ENCODE measurements at places on chromosomes 12 and 14.
A peak's percentile ranks its signal among the peaks of the same experiment; 100 is the strongest.

DNA sequence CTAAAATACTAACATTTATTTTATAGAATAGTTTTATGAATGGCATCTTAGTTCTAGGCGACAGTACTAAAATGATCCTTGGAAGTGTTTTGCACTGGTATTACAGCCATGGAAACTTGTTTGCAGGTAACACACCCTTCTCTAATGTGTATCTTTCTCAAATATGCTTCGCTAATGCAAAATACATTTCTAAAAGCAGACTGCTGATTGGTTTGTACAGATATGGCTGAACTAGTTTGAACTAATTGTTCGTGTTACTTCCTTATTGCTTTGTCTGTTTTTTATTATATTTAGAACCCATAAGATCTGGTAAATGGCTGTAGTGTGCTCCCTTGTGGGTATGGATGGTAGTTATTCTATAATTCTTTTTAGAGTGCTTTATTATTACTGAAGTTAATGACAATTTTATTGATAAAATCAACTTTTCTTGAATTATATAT, 53.0 kb downstream of the ATF7IP start:
- DNase-seq = peak; percentile 21

DNA sequence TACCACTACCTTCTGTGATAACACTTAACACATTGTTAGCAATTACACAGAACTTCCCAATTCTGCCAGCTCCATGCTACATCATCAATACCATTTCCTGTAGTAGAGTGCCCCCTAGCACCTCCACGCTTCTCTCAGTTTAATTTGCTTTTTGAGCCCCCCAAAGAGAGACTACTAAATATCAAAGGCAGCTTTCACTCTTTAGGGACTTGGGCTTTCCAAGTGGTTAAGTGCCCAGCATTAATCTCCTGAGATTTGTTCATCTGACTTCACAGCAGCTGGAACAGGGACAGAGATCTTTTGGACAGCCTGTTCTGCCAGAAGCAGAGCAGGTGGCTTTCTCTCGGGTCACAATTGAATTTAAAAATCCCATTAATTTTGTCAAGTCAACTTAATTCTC, 954.9 kb downstream of the DIO2 start:
- DNase-seq = no peak

DNA sequence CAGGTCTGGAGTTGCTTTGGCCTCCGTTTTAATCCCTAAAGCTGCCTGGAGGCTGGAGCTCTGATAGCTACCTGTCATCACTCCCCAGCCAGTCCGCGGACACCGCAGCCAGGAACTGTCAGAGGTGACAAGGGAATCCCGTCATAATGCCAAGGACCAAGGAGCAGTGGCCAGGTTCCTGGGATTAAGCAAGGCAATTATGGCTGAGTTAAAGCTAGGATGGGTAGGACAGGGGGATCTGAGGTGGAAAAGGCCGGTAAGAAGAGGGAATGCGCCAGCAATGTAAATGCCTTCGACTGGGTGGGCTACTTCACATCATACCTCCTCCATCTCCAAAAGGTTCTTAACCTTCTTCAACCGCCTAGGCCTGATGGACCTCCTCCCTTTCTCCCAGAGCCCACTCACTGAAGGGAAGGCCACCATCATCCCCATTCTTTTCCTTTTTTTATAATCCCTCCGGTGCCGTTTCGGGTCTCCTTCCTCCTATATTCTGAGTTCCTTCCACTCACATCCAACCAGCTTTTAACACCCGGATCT, 1.9 kb downstream of the PPP1R3E start:
- DNase-seq = peak; percentile 37

DNA sequence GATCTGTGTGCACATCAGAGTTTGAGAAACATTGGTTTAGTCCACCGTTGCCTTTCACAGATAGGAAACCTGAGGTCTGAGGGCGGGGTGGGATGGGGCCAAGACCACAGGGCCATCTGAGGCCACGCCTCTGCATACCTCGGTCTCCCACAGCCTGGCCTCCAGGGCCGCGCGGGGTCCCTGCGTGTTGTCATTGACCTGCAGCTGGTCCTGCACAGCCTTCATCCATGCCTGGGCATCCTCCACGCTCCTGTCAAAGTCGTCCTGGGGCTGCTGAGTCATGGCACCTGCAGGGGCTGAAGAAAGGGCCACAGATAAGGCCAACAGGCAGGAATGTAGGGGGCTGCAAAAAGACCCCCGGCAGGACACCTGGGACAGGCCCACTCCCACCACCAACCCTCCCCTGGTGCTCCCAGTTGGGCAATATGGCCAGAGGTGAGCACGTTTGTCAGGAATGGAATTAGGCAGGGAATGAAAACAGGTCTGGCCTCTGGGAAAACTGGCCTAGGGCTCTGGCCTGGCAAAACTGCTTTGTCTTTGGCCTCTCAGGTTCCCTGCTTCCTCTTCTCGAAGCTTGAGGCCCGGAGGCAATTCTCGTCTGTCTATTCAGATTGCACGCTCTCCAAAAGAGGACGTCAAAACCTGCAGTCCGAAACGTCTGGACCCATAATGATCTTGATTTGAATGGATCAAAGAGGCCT, 40.8 kb downstream of the SYNE3 start:
- DNase-seq = no peak

DNA sequence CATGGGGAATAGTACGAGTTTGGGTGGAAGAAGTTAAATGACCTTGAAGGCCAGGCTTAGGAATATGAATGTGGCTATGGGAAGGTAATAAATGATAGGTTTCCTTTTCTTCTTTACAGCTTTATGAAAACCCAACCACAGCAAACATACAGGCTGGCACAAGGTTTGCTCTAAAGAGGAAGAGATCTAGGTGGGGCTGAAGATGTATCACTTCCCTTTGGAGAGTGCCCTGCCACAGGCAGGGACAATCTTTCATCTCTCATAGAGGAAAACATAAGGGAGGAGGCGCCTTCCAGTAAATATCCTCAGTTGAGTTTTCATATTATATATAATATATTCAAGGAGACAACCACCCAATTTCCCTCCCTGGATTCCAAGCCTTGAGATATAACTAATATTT, 72.9 kb upstream of the FRMD6 start:
- no peak for DNase-seq

GRCh38 chr12:43060742-43061141, 471.2 kb upstream of the PRICKLE1 start:
- no peak for DNase-seq

DNA sequence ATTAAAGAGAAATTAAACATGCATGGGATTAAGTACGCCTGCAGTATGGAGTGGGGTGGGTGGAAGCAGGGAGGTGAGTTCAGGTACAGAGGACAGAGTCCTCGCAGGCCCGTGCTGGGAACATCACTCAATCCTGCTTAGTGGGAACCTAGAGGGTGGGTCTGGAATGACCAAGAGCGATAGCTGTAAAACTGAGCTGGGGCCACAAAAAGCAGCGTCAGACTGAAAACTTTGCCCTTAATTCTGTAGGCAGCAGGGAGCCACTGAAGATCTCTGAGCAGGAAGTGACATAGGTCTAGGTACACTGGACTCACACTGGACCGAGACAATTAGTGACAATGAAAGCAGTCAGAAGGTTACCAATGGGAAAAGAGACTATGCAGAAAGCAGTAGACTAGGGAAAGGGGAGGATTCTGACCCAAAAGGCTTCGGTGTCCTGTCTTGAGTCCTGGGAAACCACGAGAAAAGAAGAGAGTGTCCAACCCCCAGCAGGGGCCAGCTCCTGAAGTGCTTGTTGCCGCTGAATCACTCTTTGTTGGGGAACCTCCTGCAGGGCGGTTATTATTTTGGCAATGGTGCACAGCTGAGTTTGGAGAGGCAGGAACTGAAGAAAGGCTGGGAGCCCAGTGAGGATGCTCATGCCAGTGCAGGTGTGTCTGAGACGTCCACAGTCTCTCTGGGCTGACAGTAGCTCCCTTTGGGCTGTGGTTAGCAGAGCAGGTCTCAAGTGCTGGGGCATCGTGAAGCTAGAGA, 97.4 kb downstream of the PLXNC1 start:
- no peak for DNase-seq

DNA sequence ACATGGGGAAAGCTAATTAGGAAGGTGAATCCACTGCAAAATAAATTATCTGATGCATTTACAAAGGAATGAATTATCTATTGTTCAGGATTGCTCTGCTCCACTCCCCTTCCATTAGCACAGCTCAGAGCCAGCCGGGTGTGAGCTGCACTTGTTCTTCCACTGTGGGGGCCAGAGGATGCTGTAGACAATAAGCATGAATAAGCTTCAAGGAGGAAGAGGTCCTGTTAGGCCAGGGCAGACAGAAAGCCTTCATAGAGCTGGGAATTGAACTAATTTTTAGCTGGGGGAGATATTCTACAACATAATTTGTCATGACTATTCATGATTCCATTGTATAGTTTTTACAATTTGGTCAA, 137.6 kb upstream of the MAX start:
- no peak for DNase-seq

DNA sequence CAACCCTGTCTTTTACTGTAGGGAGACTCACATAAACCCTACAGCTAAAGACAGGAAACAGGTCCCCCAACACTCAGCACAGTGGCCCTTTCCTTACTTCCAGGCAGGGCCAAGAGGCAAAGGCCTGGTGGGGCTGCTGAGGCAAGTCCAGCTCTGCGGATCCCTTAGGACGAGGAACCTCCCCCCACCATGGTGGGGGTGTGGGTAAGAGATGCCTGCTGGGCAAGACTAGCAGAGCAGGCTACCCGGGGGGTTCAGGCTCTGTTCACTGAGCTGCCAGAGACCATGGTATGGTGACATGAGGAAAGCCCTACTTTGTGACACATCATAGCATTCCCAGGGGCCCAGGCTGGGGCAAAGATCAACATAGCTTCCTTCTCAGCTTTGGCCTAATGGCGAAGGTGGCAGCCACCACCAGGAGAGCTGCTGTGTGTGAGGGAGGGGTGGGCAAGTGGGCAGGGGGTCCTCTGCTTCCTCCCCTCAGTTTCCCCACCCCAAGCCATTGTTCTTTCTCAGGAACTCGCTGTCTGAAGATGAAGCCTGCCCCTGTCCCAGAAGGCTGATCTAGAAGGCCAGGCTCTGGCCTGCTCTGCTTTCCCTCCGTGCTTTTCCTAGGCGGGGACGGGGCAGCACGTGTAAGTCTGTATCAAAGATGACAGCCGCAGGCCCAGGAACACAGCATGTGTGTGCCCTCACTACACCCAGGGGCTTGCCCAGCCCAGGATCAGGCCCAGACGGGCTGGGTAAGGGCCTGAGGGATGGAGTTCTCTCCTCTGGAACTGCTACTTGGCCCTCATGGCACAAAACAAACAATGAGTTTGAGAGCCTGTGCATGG, 10.1 kb upstream of the TINF2 start:
- DNase-seq = no peak

DNA sequence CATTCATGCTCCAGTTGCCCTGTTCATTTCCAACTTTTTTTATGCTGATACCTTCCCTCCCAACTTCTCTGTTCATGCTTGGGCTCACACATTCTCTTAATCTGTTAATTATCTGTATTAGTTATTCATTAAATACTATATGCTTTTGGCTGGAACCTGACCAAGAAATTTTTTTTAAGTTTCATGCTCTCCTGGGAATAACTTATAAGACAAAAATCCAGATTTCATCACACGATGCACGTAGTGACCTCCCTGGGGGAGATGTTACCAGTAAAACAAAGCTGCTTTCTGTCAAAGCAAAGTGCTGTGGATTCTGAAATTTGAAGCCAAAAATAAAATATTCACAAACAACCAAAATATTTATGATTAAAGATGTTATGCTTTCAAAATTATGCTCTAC, 215.0 kb upstream of the USP15 start:
- no peak for DNase-seq

- no peak for DNase-seq
Observed at GRCh38 chr14:31886156-31886835, 190.8 kb upstream of the ARHGAP5 start.

DNA sequence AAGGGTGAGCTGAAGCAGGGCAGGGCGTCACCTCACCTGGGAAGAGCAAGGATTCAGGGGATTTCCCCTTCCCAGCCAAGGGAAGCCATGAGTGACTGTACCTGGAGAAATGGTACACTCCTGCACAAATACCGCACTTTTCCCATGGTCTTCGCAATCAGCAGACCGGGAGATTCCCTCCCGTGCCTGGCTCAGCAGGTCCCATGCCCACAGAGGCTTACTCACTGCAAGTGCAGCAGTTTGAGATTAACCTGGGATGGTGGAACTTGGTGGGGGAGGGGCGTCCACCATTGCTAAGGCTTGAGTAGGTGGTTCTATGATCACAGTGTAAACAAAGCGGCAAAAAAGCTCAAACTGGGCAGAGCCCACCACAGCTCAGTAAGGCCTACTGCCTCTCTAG, 11.0 kb upstream of the DHRS4 start:
- no peak for DNase-seq

DNA sequence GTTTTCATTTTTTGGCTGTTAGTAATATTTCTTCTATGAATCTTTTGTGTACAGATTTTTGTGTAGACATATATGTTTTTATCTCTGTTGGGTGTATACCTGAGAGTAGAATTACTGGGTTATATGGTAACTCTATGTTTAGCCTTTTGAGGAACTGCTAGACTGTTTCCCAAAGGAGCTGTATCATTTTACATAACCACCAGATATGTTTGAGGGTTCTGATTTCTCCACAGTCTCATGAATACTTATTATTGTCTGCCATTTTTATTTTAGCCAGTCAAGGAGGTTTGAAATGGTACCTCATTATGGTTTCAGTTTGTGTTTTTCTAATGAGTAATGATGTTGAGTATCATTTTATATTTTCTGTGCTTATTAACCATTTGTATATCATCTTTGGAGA, 1.9 kb downstream of the PCNX4 start:
- peak; percentile 35 for DNase-seq

GRCh38 chr12:95701275-95701674, 89.3 kb downstream of the NTN4 start:
- DNase-seq = no peak

DNA sequence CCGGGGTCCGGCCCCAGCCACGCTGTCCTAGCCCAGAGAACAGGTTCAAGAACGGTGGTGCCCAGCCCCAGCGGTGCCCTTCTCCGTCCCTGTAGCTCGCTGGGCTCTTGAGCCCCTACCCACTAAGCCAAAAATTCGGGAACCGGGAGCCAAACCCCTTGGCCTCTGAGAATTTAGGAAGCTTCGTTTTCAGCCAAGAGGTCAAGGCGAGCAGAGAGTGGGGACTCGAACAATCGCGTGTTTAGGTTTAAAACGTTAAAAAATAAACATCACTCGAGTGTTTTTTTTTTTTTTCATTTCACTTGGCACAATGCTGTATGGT, 6.2 kb downstream of the SIX1 start:
- DNase-seq = no peak

DNA sequence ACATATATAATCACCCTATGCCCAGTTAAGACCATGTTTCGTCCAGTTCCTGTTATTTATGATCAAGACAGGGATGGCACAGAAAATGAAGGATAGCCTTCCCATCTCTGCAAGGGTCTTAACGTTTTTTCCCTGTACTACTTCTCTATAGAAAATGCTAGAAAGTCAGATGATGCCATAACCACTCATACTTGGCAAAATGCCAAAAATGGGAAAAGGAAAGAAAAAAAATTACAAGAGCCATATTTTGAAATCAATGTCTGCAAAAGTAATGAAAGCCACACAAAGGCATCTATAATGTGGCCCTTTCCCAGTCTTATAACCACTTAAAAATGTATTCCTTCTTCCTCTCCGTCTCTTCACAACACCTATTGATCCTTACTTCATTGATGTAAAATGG, 1.8 kb upstream of the MYL6B start:
- peak; percentile 80 for DNase-seq
